ENCODE measurements at places on chromosomes 1 and 21.

DNA sequence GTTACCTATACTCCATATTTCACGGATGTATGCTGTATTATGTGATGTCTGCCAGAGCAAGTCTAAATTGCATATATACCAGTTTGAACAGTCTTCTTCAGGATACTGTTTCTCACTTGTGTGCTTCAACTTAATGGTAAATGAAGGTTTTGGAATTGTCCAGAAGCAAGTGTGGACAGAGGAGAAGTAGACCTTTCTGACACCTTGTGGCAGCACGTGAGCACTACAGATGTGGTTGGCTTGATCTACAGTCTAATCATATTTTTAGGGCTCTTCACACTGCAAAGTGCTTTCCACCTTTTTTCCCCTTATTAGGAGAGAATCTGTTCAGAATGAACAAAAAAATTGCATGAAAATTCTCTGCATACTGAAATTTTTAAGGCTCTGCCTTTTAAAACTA lies 10.9 kb downstream of the MORC3 start:
- DNase-seq = peak; percentile 64

- no peak for DNase-seq
These were observed 53.2 kb downstream of the NCAM2 start for GRCh38 chr21:21051109-21052055.

- no peak for DNase-seq
These were observed 11.2 kb upstream of the KLHDC7A start for GRCh38 chr1:18469514-18469913.

DNA sequence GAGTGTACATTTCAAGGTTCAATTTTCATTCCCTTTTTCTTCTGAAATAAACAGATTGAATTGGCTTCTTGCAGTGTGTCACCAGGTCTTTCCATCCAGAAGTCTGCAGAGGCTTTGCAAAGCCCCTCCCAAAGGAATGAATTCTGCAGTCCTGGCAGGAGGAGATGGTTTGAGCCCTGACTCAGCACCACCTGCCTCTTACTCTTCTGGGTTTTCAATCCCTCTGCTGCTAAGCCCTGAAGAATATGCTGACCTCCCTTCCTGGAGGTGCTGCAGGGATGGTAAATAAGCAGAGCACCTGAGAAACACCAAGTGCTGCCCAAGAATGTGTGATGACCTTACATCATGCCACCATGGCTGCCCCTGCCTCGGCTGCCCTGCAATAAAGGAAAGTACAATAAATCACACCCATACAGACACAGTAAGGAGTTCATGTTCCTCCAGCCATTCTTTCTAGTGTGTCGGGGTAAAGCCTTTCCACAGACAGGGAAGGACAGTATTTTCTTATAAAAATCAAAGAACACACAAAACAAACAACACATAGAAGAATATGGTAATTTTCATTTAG lies 209.2 kb downstream of the ZNF326 start:
- DNase-seq = no peak

DNA sequence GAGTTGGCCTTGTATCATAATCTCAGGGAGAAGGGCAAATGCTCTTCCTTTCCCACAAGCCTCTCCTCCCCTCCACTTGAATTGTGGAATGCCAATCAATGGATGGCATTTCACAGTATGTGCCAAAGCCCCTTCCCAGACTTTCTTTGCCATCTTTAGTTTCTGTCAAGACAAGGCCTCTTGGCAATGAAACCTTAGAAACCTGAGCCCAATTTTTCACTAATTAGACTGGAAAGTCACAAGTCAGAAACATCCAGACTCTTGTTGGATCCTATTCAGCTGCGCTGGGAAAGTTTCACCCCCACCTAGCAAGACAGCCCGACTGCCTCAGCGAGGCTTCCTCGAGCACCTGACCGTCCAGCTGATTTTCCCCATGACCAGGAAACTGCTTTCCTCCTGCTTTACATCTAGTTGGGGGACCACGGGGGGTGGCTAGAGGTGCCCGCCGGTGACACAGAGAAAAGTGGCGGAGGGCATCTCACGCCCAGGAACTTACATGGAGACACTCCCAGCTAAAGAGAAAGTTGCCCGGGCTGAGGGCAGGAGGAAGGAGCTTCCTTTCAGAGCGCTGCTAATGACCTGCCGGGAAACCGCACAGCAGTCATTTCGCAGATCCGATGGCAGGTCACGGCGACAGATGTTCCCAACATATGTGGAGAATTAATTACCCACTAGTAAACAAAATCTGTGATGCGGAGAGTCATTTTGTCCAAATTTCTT lies 302.6 kb upstream of the RRP15 start:
- DNase-seq = no peak

GRCh38 chr1:21384620-21385019 lies 55.3 kb upstream of the NBPF3 start:
- DNase-seq = no peak

DNA sequence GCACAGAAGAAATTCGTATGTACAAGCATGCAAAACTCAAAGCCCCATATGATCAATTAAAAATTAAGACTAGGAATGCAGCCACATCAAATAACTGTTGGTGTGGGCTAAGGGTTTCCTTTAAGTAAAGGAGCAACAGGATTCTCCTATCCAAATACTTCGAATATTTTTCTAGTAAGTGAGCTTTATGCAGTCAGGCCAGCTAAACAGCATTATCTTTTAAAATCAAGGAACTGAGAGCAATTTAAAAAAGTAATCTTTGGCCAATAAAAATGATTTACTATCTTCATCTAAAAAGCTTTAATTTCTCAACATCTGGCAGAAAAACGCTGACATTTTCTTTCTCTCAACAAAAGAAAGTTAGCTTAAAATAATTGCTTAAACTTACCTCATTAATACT lies 19.8 kb downstream of the CNN3 start:
- DNase-seq = no peak

GRCh38 chr1:24878775-24879742 lies 51.0 kb downstream of the RUNX3 start:
- DNase-seq = no peak

GRCh38 chr1:188056011-188056410 lies 1227.3 kb downstream of the PLA2G4A start:
- no peak for DNase-seq

DNA sequence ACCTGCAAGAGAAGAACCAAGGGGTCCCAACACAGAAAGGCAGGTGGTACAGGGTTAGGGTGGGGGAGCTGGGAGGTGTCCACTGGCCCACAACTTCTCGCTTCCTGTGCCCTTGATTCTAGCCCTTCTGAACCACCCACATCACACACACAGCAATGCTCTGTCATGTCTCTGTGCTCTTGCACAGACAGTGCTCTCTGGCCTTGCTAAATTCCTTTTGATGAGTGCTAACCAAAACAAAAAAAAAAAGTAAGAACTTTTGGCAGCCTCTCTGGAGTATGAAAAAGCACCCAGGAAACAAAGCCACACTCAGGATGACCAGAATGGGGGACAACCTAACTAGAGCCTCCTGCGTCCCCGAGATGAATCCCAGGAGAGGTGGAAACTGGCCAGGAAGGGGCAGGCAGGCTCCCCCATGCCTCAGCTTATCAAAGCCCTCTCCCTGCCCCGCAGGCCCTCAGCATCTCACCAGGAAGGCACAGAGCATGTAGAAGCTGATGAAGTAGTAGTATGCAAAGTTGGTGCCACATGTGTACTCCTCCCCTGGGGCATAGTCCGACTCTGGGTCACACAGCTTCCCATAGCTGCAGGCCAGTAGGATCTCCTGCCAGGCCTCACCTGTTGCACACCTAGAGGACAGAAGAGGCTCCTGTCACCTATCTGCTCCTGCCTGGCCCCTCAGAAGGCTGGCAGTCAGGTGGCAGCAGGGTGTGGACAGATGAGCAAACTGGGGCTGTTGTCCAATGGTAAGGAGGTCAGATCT lies 27.2 kb upstream of the KIF21B start:
- no peak for DNase-seq

DNA sequence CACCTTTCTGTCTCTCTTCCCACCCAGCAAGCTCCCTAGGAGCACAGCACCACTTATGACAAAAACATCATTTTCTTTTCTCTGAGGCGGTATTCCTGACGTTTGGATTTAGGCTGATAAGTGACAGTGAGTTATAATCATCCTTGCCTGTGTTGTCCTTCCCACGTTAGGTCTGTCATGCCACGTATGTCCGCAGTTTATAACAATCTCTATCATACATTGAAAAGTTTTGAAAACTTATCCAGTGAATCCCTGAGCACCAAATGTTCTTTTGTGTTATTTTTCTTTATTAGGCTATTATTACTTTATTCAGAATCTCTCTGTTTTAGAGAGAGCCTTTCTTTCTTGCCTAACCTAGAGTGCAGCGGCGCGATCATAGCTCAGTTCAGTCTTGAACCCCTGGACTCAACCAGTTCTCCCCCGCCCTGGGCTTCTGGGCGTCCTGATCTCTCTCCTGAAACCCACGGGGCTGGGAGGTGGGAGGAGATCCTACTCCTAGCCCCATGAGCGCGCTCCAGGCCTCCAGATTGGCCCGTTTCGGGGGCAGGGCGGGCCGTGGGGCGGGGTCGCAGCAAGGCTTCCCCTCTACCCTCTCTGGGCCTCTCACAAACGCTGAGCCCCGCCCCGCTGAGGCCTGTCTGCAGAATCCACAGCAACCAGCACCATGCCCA lies at the start of gene GSTM2:
TSS of gene GSTM2 (plus strand) at position 606 of the 671 bp plus-strand sequence. CDS start at position 665, 59 bp downstream.
- peak; percentile 87 for DNase-seq

- DNase-seq = no peak
These were observed 1.8 kb upstream of the MTFR1L start for GRCh38 chr1:25817840-25818501.

DNA sequence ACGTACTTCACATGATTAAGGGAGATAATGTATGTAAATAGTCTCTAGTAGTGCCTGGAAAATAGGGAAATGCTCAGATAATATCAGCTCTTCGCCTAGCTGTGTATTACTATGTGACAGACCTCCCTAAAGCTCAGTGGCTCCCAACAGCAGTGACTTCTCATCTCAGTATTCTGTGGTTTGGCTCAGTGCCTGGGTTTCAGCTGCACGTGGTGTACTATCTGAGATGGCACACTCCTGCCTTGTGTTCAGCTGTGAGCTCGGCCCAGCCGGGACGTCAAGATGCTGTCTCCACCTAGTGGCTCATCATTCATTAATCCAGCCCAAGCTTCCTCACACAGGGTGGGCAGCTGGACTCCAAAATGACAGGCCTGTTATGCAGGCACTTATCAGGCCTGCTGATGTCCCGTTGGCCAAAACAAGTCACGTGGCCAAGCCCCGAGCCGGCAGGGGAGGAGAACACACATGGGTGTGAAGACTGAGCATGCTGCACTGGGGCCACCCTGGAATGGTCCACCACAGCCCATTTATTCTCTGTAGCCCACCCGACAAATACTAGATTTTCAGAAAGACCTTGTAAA lies 17.8 kb downstream of the SLFNL1 start:
- DNase-seq = peak; percentile 83

- peak; percentile 76 for DNase-seq
These were observed at the start of gene TRAF3IP3 for GRCh38 chr1:209755926-209756614. TRAF3IP3 (plus strand) TSS chr1:209756053; CDS start chr1:209760040, 3,987 bp downstream.

DNA sequence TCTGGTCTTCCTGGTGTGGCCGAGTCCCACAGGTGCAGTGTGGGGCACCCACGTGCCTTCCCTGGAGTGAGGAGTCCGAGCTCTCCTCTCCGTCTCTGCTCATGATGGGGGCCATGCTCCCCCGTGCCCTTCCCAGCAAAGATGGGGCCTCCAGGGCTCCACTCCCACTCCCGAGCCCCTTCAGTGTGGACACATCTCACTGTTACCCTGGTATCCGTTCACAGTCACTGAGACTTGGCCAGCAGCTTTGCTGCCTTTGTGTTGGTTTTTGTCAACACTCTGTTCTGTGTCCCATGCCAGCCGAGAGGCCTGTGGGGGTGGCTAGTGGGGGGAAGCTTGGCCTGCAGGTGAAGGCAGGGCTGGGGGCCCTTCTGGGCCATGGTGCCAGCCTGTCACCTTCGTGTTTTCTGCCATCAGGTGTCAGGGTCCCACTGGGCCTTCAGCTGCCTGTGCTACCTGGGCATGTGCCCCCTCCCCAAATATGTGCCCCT lies 46.9 kb upstream of the POFUT2 start:
- DNase-seq = no peak

GRCh38 chr1:200856716-200857357 lies 15.9 kb upstream of the GPR25 start:
- DNase-seq = no peak

GRCh38 chr1:217561446-217561845 lies 69.4 kb downstream of the GPATCH2 start:
- no peak for DNase-seq

DNA sequence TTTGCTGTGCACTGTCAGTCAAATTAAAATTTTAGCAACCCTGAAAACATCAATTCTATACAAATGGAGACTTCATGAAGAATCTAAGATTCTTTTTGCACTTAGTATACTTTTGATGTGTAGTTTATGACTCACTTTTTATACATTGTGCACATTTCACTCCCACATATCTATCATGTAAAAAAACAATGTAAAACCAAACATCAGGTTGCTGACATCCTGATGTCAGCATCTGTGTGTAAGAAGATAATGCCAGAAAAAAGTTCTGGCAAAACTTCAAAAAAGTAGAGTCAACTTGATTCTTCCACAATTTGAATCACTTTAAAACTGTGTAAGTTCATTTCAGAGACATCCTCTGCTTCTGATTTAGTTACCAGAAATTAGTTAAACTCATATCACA lies 115.7 kb downstream of the CENPF start:
- DNase-seq = no peak

DNA sequence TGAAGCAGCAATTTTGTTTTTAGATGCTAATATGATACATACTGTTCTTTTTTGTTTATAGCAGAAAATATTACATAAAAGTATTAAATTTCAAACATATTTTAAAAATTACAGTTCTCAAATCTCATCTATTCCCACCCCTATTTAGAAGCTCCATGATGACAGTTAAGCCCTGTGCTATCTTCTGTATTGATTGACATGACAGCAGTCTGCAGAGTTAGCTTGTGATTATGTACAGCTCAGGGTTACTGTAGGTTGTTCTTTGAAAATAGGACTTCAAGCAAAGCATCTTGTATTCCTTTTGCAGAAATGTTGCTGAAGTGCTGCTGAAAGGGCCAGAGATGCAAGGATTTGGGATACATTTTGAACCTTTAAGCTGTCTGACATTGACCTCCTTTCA lies 8.2 kb downstream of the GPSM2 start:
- no peak for DNase-seq

DNA sequence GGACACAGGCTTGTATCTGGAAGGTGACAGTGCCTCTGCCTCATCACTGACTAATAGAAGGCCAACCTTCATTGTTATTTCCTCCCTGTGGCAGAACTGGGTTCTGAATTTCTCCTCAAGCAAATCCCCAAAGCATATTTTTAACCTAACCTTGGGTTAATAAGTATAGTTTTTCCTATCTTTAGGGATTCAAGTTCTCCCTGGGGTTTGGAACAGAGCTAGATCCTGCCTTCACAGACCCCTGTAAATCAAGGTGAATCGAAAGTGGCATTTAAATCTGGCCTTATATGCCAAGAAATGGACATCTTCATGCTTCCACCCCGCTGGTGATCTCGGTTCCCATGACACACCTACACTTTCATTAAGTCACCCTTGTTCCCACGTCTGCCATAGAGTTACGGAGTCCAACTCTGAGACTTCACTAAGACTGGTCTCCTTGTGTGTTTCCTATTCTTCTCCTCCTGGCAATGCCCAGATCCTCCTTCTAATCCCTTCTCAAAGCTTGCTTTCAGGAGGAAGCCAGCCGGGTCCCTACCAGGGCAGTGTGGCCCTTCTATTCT lies 4.3 kb upstream of the CHI3L2 start:
- no peak for DNase-seq

Data from GM10248 (cell line).